Myocyte (in vitro differentiated cells): ENCODE measurements at places on chromosomes 11 and 22.

DNA sequence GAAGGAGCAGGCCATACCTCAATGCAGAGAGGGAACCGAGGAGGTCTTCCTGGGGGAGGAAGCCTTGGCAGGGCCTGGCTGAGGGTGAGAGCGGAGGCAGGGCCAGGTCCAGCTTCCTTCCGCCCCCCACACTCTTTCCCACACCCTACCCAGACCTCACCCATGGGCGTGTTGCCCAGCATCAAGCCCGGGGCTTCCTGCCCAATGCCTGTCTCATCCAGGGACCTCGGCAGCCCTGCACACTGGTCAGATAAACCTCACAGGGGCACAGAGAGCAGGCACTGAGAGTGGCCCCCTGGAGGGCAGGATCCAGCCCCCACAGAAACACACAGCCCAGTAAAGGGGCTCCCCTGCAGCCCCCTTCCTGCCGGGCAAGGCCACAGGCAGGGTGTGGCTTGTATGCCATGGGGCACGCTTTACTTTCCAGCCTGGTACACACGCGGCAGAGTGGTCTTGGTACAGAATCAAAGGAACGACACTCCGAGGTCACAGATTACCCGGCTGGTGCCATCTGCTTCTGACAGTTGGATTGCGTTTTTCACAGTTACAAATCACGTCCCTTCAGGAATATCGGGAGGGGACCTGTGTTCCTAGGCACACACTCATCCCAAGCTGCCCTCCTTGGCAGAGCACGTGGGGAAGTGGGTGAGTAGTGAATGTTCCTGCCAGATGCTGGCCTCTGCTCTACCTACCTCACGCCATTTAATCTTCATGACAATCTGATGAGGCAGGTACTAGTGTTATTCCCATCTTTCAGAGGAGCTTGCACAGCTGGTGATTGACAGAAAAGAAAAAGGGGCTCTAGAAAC is 20.0 kb upstream of the CD5 start:
- no peak for DNase-seq

GRCh38 chr11:93929407-93929806 is 79.0 kb upstream of the VSTM5 start:
- no peak for DNase-seq

- DNase-seq = no peak
These were observed 164.0 kb upstream of the SYT13 start for GRCh38 chr11:45450189-45450588.

- DNase-seq = peak; percentile 67
These were observed at the start of gene KCTD17 for GRCh38 chr22:37051391-37052385. TSS of gene KCTD17 (plus strand) at chr22:37051742. CDS start at chr22:37051761, 19 bp downstream.

GRCh38 chr11:61280883-61281580 is 14.1 kb downstream of the VWCE start:
- DNase-seq = no peak

- DNase-seq = no peak
These were observed 2.2 kb downstream of the PLA2G3 start for GRCh38 chr22:31138126-31138525.

DNA sequence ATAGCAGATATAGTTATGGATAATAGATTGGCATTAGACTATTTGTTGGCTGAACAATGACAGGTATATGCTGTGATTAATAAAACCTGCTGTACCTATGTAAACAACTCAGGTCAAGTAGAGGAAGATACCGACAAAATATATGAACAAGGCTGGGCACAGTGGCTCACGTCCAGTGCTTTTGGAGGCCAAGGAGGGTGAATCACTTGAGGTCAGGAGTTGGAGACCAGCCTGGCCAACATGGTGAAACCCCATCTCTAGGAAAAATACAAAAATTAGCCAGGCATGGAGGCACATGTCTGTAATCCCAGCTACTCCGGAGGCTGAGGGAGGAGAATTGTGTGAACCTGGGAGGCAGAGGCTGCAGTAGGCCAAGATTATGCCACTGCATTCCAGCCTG is 14.0 kb upstream of the CHKA start:
- no peak for DNase-seq

DNA sequence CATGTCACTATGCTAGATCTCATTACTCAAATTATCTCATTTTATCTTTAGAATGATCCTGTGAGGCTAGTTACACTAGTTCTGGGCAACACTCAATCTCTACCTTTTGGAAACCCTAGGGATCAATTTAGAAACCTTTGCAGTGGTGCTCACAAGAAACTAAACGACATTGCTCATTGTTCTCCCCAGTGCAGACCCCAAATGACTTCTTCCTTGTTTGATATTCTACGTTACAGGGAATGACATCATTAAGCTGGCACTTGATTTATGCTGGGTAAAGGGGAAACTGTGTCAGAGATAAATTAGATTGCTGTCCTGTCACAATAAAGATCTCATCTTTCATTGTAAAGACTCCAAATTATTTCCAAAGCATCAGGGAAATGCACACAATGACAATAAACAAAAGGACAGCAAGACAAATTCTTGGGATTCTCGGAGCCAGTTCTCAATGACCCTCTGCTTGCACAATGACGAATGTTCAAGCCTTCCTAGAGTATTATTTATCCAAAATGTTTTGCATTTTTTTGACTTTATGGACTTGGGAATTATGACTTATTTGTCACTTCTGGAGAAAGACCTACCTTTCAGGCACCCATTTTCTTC is 1121.8 kb upstream of the TENM4 start:
- no peak for DNase-seq

DNA sequence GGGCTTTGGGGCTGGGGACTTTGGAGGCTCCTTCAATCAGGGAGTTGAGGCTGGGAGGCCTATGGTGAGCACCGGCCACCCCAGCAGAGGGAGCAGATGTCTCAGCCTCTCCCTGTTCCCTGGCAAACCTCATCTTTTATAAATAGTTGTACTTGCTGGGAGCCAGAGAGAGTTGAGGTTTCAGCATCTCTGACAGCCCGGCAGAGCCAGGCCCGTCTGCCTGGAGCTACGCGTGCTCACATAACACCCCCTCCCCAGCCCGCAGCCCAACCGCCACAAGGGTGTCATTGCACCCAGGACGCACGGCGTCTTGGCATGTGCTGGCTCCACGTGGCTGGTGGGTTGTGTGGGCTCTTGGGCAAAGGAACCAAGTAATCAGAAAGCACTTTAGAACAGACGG is 127.1 kb downstream of the CHST1 start:
- peak; percentile 54 for DNase-seq
